Activated T-helper 17 cell treated with anti-CD3 and anti-CD28 coated beads, Interleukin-2, amount 50 U/mL, for 72 hours (primary cell): ENCODE measurements at places on chromosomes 3 and 15.
A peak's percentile ranks its signal among the peaks of the same experiment; 100 is the strongest.

DNA sequence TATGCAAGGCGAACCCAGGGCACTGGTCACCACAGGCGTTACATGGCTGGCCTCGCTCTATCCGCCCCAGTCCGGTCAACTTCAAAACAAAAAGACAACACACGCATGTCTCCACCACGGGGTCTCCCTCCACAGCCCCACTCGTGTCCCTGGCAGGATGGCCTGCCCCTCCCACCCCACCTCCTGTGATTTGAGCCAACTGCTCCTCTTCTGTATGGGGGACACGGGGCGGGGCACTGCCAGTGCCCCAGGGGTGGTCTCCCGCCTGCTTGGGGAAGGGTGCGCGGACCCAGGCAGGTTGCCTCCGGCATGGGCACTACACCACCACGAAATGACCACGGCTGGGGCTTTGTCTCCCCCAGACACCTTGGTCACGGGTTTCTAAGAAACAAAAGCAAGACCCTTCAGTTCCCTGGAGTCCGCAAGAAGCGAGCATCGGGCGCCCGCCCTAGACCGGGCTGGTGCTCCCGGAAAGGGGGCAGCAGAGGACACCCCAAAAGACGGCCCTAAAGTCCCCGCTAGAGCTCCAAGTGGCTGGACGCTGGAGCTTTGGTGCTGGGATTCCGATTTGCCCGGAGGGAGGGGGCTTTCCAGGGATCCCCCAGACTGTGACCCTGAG is 219.3 kb upstream of the PRICKLE2 start:
- no peaks in the 10 kb centered on the region for H3K36me3 ChIP-seq
- no peak overlapping the region for H3K4me3 ChIP-seq
- H3K4me1 ChIP-seq: no peaks in the 10 kb centered on the region
- no peak overlapping the region for H3K27ac ChIP-seq

- H3K27ac ChIP-seq: no peak overlapping the region
- no peaks in the 10 kb centered on the region for H3K4me1 ChIP-seq
- peaks cover 12% of the 10 kb centered on the region for H3K27me3 ChIP-seq
- H3K4me3 ChIP-seq: no peak overlapping the region
Measured at GRCh38 chr3:149450281-149450680, 24.2 kb upstream of the TM4SF4 start.

DNA sequence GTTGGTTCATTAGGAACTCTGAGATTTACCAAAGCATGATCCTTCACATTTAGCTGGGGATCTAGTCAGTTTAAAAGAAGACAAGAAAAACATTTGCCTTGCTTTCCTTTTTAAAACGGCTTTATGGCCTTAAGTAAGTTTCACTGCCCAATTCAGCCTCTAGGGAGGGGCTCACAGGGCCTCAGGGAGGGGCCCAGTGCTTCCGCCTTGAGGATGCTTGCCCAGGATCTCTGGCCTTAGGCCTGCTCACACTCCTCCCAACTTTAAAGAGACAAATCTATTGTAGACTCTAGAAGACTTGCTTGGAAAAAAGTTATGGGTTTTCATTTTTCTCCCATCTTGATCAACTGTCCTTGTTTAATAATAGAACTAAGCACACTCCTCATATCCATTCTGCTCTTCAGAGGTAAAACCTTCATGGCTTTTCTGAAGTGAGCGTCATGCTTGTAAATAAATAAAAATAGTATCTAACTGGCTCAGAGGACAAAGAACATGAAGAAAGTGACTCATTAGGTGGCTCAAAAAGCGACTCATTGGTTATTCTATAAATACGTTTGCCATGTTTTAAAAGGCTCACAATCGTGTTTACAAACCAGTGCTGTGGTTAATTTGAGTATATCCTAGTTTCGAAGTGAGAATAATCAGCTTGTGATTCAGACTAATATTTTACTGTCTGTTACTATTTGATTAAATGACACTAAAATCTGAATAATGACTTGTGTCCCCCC is 13.7 kb downstream of the PDHB start:
- ATAC-seq: peak; percentile 77
- H3K4me3 ChIP-seq: no peak overlapping the region
- peaks cover 54% of the 10 kb centered on the region for H3K36me3 ChIP-seq
- no peaks in the 10 kb centered on the region for H3K27me3 ChIP-seq

- no peak overlapping the region for H3K4me3 ChIP-seq
- no peak overlapping the region for H3K27ac ChIP-seq
- H3K4me1 ChIP-seq: no peaks in the 10 kb centered on the region
- no peaks in the 10 kb centered on the region for H3K36me3 ChIP-seq
- no peak for ATAC-seq
Measured at GRCh38 chr3:22542311-22542710, 660.8 kb upstream of the UBE2E2 start.

- peaks cover 55% of the 10 kb centered on the region for H3K4me1 ChIP-seq
- H3K36me3 ChIP-seq: peaks cover 49% of the 10 kb centered on the region
- H3K4me3 ChIP-seq: peak overlapping the region; percentile 76
- ATAC-seq: peak; percentile 70
- no peaks in the 10 kb centered on the region for H3K27me3 ChIP-seq
- H3K27ac ChIP-seq: peak overlapping the region; percentile 77
Measured at GRCh38 chr3:152291649-152292066, 22.9 kb downstream of the MBNL1 start.

DNA sequence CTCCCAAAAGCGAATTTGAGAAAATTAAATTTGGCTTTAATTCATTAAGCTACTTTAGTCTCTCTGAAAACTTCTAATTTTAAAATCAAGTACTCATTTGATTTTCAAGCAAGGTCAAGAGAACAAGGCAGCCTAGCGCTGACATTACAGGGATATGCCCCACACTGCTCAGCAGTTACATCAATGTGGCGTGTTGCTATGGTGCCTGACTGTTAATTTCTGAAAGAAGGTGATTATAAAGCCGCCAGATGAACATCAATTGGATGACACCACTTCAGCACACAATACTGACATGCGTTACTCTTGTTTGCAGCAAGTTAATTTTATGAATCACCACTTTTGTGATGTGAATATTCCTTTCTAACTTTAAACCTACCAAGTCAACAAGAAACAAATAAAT is 284.4 kb downstream of the FOXP1 start:
- peaks cover 68% of the 10 kb centered on the region for H3K36me3 ChIP-seq
- peaks cover 39% of the 10 kb centered on the region for H3K4me1 ChIP-seq
- ATAC-seq: no peak
- H3K27ac ChIP-seq: peak overlapping the region; percentile 84
- no peaks in the 10 kb centered on the region for H3K27me3 ChIP-seq

GRCh38 chr15:96053781-96054428 is 276.6 kb upstream of the NR2F2 start:
- ATAC-seq: no peak
- H3K27me3 ChIP-seq: peaks cover 14% of the 10 kb centered on the region
- H3K4me1 ChIP-seq: no peaks in the 10 kb centered on the region
- no peaks in the 10 kb centered on the region for H3K36me3 ChIP-seq

GRCh38 chr3:67414740-67415139 is 239.7 kb downstream of the SUCLG2 start:
- ATAC-seq: no peak
- H3K27ac ChIP-seq: no peak overlapping the region
- peaks cover 4% of the 10 kb centered on the region for H3K4me1 ChIP-seq
- H3K36me3 ChIP-seq: peaks cover 41% of the 10 kb centered on the region

- H3K4me1 ChIP-seq: no peaks in the 10 kb centered on the region
- H3K27ac ChIP-seq: no peak within 1 kb of the TSS
- ATAC-seq: no peak
- H3K27me3 ChIP-seq: peaks cover 6% of the 10 kb centered on the region
- H3K4me3 ChIP-seq: no peak within 1 kb of the TSS
- no peaks in the 10 kb centered on the region for H3K36me3 ChIP-seq
Measured at GRCh38 chr15:23647421-23648370, at the start of gene MAGEL2. TSS of gene MAGEL2 (minus strand) at chr15:23647867. CDS start at chr15:23647742, 125 bp downstream.

- H3K27me3 ChIP-seq: peaks cover 18% of the 10 kb centered on the region
- no peak for ATAC-seq
- H3K36me3 ChIP-seq: no peaks in the 10 kb centered on the region
- no peak overlapping the region for H3K4me3 ChIP-seq
- peaks cover 10% of the 10 kb centered on the region for H3K4me1 ChIP-seq
- H3K27ac ChIP-seq: no peak overlapping the region
Measured at GRCh38 chr3:46228260-46229242, 13.7 kb upstream of the CCR3 start.

DNA sequence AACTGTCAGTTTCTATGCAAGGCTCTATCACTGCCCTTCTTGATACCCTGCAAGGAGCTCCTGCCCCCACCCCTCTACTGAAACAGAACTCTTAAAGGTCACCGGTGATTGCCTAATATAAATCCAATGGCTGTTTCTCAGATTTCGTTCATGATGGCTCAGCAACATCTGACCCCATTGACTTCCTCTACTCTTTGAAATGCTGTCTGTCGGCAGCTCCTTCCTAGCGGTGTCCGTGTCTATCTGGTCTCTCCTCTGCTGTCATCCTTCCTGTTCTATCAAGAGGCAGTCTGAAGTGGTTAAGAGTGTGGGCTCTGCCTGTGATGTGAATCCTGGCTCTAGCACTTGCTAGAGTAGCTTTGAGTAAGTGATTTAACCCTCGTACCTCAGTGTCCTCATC is 5.5 kb downstream of the TMEM266 start:
- H3K36me3 ChIP-seq: no peaks in the 10 kb centered on the region
- no peak overlapping the region for H3K27ac ChIP-seq
- H3K4me3 ChIP-seq: no peak overlapping the region
- peaks cover 9% of the 10 kb centered on the region for H3K4me1 ChIP-seq
- peaks cover 26% of the 10 kb centered on the region for H3K27me3 ChIP-seq

DNA sequence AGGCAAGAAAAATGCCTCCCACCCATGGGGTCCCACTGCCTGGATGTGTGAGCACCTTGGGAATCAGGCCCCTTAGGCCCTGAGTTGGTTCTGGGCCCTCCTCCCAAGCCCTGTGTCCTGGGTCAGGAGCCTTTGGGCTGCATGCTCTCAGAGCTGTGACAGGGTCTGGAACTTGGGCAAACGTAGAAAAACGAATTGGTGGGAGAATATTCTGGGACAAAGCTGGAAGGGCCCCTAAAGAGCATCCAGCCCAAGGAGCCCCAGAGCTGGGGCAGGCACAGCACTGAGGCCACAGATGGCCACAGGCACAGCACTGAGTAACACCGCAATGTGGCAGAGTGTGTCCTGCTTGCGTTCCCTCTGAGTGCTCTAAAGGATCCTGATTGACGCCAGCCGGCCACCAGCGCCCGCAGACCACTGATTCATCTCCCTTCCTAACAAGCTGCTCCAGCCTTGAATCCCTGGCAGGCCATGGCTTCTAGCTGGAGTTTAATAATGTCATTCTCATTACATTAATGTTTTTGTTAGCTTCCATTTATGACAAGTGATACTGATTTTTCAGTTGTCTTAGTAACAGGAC is 18.6 kb upstream of the SEC13 start:
- H3K36me3 ChIP-seq: no peaks in the 10 kb centered on the region
- no peak overlapping the region for H3K4me3 ChIP-seq
- no peak for ATAC-seq
- peaks cover 5% of the 10 kb centered on the region for H3K4me1 ChIP-seq
- no peak overlapping the region for H3K27ac ChIP-seq
